ENCODE measurements at places on chromosomes 2 and 18.

- no peak for DNase-seq
Observed at GRCh38 chr2:27885661-27886060, 4.5 kb downstream of the RBKS start.

DNA sequence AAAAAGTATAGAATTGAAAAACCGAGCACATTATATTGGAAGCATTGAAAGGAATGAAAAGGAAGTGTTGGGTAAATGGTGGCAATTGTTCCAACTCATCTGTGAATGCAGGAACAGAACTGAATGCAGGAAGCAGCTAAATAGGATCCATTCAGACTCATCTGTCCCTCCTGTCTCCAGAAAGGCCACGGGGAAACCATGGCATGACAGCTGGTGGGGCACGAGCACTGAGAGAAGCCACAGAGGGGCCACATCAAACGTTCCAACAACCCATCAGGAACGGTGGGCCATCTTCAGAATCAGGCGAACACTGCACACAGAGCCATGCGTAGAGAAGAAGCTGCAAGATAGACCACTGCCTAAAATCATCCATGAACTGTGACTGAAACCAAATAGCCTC, 138.5 kb upstream of the SLC35G4 start:
- no peak for DNase-seq

GRCh38 chr18:42351455-42351854, 396.4 kb downstream of the PIK3C3 start:
- no peak for DNase-seq

- DNase-seq: no peak
Observed at GRCh38 chr2:219515874-219516629, 1.8 kb downstream of the ASIC4 start.

DNA sequence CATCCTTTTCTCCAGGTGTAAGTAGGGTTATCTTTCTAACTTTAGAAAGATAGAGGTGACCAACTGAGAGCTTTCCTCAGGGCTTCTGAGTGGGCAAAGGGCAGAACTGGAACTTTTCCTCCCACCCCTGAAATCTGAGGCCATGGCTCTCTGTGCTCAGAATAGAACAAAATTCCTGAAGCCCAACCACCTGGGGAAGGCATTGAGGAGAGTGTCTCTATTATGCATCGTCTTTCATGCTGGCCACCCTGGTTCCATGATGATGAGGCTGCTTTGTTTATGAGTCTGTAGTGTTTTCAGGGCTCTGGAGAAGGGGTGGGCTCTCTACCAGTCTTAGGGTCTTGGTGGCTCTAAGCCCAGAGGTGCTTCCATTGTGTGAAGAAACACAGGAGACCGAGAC, 30.7 kb upstream of the IL1R1 start:
- no peak for DNase-seq

- DNase-seq: no peak
Observed at GRCh38 chr2:146048141-146048540, 1528.2 kb upstream of the ZEB2 start.

DNA sequence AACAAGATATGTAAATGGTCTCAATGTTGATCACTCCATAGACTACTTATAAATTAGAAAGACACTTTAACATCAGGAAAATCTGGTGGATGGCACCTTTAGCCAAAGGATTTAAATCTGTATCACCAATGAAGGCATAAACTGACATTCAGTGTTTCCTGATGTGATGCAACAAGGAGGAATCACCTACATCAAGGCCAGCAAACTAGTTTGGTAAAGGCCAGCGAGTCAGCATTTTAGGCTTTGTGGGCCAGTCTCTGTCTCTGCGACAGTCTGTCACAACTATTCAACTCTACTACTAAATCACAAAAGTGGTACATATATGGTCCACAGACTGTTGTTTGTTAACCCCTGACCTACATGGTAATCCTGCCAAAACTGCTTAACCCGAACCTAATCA, 33.3 kb downstream of the C2orf76 start:
- no peak for DNase-seq

DNA sequence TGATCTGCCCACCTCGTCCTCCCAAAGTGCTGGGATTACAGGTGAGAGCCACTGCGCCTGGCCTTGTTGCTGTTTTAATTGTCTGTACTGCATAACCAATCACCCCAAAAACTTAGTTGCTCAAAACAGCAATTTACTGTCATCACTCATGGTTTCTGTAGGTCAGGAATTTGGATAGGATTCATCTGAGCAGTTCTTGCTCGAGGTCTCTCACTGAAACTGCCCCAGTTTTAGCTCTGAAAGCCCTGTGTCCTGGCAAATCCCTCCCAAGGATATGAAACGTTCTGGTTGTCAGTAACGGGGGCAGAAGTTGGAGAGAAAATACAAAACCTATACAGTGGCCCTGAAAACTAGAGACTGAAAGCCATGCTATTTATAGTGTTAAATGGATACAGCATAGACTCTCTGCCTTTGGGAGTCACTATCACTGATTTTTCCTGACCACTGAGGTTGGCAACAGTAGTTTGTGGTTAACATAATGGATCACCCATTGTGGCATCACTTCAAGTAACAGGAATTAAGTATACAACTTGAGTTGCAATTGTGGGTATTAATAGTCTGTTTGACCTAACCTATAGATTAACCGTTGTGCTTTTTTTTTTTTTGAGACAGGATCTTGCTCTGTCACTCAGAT, 27.2 kb upstream of the ERICH2 start:
- DNase-seq: no peak

GRCh38 chr2:127061375-127062273, 45.3 kb downstream of the BIN1 start:
- DNase-seq: no peak

GRCh38 chr2:234502285-234502918, 5.5 kb upstream of the ARL4C start:
- no peak for DNase-seq

- no peak for DNase-seq
Observed at GRCh38 chr2:27162151-27163121, 13.6 kb downstream of the TCF23 start.

- DNase-seq: no peak
Observed at GRCh38 chr2:39623917-39624316, 41.8 kb upstream of the TMEM178A start.

DNA sequence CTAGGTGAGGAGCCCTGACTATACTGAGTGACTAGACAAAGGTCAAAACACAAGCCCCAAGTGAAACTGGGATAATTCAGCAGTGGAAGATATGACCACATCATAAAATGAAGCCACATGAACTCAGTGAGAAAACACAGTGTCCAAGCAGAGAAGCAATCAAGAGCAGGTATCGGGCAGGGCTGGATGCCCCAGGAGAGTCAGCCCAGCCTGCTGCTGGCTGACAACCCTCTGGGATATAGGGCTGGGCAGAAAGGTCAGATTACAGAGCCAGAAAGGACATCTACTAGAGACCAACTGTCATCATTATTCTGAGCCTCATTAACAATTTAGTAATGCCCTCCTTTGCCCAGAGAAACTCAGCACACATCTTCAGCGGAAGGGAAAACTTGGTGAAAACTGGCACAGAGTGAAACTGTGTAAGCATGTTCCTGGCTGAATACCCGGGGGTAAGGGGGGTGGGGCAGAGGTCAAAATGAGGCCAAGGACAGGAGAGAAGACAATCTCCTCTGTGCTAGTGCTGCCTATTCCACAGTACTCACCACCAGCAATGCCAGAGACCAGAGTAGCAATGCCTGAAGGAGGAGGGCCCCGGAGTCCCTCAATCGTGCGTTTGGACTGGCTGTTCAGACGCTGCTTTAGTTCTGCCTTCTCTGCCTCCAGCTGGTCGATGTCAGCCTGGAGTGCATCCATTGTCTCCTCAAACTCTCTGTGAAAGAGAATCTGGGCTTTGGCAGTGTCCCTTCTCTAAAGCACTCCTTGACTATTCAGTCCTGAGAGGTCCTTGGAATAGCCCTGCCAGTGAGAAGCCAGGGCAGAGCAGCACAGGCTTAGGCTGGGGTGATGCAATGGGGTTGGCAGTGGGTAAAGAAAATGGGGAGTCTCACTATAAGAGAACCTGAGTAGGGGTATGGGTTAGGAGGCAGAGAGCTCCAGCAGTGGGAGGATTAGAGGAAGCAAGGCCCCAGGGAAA, 15.3 kb downstream of the DCTN1 start:
- DNase-seq: no peak

DNA sequence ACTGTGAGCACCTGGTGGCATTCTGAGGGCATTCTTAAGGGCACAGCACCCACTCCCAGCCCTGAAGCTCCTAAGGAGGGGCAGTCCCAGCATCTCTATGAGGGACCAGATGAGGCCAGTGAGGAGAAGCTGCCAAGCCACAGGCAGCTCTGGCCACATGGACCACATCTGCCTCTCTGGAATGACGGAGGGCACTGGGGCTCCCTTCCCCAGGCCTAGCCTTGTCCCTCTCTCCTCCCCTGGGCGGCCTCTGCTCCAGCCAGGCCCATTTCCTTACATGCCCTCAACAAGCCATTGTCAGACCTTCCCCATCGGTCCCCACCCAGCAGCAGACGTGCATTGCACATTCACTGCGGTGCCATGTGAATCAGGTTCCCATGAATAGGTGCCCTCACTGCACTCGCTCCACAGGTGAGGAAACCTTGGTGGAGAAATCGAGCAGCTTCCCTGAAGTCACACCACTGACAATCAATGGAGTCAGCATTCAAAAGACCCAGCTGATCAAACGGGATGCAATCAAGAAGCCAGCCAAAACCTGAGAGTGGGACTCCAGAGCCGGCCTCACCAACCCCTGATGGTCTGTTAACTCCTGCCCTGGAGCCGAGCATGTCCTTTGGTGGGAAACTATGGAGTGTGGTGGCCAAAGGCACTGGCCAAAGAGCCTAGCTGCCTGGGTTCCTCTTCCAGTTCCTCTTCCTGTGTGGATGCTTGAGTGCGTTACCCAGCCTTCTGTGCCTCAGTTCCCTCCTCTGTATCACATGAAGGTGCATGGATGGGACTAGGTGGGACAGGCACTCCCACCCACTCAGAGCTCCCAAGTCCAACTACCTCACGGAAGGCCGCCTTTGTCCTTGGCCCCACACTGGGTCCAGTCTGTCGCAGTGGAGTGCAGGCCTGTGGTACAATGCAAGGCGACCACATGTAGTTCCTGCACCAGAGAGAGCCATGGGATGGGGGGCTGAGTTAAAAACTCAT, 147.3 kb downstream of the ZFP36L2 start:
- DNase-seq: no peak

DNA sequence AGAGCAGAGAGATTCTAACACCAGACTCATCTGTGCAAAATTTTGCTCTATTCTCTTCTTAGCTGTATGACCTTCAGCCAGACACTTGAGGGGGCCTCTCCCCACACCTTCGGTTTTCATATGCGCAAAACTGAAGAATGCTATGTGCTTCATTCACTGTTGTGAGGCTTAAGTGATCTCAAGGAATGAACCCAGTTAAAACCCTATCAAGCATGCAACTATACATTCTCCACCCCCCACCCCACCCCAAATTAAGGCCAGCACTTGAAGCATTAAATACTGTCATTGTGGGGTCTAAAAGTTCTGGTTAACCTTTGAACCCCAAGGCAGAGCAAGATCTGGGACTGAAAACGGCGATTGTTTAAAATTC, 10.0 kb downstream of the PCARE start:
- no peak for DNase-seq

DNA sequence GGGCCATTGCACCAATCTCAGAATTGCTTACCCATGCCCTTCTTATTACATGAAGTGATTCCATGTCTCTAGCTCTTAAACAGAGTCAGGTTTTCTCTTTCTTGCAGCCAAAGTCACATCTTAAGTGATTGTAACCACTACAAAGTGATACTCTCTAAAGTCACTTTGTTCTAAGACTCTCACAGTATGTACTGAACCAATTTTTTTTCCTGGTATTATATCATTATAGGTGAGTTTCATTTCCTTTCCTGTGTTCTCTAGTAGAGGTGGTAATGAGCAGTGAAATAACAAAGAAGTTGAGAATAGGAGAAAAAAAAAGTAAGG, 66.3 kb upstream of the DARS1 start:
- DNase-seq: no peak

DNA sequence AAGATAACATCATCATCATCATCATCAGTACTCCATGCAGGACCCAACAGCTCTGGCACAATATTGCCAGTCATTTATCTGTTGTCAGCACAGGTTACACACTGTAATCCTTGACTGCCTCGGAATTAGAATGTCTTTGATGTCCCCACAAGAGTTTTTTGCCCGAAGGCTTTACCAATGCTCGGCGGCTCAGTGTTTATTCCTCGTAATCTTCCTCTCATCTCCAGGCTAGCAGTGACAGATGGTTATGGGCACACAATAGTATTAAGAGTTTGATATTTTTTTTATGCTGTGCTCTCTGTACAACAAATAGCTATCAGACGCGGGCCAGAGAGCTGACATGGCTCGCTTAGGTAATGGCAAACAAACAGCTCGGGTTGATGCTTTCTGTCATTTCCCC, 515.2 kb downstream of the ZEB2 start:
- DNase-seq: no peak

GRCh38 chr18:49613641-49614151, 51.8 kb downstream of the LIPG start:
- no peak for DNase-seq

GRCh38 chr2:127407661-127408003, 10.6 kb upstream of the PROC start:
- DNase-seq: no peak

DNA sequence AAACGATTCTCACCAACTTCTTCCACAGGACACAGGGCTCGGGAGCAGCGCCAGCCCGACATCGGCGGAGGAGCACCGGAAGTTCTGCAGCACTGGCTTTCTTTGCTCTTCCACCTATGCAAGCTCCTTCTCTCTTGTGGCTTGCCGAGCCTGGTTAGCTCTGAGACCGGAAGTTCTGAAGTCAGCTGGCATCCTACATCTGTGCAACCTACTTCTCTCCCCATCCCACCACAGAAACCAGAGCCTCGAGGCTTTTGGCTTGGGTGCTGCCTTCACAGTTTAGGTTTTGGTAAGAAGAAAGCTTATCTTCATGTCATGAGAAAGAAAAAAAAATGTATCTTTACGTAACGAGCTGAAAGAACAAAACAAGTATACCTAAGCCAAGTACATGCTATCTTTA, 111.7 kb downstream of the ANKRD44 start:
- peak; percentile 67 for DNase-seq

DNA sequence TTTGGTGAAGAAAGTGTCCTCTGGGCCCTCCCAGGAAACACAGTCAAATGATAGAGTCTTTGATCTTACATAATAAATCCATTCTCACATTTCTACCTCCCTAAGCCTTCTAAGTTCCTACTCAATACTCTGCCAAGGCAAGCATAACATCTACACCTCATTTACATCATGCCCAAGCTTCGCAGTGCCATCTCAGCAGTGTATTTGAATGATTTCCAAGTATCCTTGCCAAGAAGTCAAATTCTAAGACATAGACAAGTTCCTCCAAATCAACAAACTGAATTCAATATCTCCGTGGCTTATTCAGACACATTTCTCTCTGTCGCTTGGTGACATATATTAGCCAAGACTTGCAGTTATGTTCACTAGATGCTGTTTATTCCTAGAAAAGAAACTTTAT, 8.1 kb upstream of the MLPH start:
- DNase-seq: no peak
